Amniotic epithelial cell (primary cell): ENCODE measurements at places on chromosomes 13 and 19.
A peak's percentile ranks its signal among the peaks of the same experiment; 100 is the strongest.

DNA sequence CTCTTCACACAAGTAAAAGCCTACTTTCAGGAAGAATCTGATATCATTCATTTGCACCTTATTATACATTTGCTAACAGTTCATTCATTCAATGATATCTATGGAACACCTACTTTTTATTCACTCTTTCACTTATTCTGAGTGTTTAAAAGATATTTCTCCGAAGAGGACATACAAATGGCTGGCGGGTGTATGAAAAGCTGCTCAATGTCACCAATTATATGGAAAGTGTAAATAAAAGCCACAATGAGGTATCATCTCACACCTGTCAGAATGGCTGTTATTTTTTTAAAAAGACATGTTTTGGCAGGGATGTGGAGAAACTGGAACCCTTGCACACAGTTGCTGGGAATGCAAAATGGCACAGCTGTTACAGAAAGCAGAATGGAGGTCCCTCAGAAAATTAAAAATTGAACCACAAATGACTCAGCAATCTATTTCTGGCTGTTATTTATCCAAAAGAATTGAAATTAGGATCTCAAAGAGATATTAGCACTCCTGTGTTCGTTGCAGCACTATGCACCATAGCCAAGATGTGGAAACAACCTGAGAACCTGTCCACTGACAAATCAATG, 127.6 kb upstream of the IRS2 start:
- no peak for DNase-seq

GRCh38 chr13:46609052-46609451, 56.1 kb downstream of the LRCH1 start:
- DNase-seq, result no peak

- peak; percentile 57 for DNase-seq
Measured at GRCh38 chr13:110161112-110161882, 145.7 kb downstream of the COL4A1 start.

- DNase-seq, result no peak
Measured at GRCh38 chr13:93118081-93118615, 108.5 kb upstream of the GPC6 start.

DNA sequence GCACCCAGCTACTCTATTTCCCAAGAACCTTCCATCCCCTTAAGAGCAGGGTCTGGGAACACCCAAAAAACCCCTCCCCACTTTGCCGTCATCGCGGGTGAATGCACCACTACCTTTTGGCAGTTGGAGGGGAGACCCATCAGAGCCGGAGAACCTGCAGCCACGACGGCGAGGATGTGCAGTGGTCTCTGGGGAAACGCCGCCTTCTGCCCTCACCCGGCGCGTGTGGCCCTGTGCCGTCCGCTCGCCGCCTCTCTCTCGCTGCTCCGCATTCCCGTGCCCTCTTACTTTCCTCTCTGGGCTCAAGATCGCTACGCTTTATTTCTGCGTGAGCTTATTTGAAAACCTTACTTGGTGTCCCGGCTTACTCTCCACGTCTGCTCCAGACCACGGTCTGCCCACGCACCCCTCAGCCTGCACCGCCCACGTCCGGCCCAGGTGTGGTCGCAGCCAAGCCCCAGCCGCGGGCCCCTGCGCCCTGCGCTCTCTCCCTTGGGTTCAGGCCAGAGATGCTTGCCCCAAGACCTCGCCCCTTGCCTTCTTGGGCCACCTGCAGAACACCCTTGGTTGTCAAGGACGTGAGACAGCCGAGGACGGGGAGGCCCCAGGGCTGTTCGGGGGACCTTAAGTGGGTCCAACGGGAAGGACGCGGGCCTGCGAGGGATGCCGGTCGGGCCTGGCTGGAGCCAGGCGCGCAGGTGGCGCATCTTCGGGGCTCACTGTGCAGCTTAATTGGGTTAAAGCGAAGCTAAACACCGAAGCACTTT, 2.0 kb upstream of the MAB21L1 start:
- DNase-seq, result no peak
